ENCODE measurements at places on chromosomes 6 and 20. TPM values are rescaled to one million over a fixed set of nuclear protein-coding genes. Genes with fewer than 3 reads are reported as not detected.

GRCh38 chr6:18099511-18099910 is 23.0 kb downstream of the NHLRC1 start:
- DNase-seq, result no peak
- no peaks in the 10 kb centered on the region for H3K27me3 ChIP-seq
- no peaks in the 10 kb centered on the region for H3K4me1 ChIP-seq
- H3K27ac ChIP-seq, result no peak overlapping the region
- H3K36me3 ChIP-seq, result no peaks in the 10 kb centered on the region

SUMO4 gene
- total RNA-seq, result 0.58 TPM

GRCh38 chr20:59518881-59519706 is 85.2 kb upstream of the PHACTR3 start:
- H3K27me3 ChIP-seq, result peaks cover 10% of the 10 kb centered on the region
- H3K4me3 ChIP-seq, result no peak overlapping the region
- no peak overlapping the region for H3K27ac ChIP-seq
- no peaks in the 10 kb centered on the region for H3K4me1 ChIP-seq
- H3K36me3 ChIP-seq, result no peaks in the 10 kb centered on the region
- DNase-seq, result peak; percentile 70

- DNase-seq, result peak; percentile 55
- H3K27ac ChIP-seq, result no peak overlapping the region
- H3K36me3 ChIP-seq, result no peaks in the 10 kb centered on the region
- H3K4me3 ChIP-seq, result no peak overlapping the region
These were observed 544.7 kb downstream of the CDH26 start for GRCh38 chr20:60502881-60503280.

SLA2 gene
- total RNA-seq, result 0.42 TPM

DNA sequence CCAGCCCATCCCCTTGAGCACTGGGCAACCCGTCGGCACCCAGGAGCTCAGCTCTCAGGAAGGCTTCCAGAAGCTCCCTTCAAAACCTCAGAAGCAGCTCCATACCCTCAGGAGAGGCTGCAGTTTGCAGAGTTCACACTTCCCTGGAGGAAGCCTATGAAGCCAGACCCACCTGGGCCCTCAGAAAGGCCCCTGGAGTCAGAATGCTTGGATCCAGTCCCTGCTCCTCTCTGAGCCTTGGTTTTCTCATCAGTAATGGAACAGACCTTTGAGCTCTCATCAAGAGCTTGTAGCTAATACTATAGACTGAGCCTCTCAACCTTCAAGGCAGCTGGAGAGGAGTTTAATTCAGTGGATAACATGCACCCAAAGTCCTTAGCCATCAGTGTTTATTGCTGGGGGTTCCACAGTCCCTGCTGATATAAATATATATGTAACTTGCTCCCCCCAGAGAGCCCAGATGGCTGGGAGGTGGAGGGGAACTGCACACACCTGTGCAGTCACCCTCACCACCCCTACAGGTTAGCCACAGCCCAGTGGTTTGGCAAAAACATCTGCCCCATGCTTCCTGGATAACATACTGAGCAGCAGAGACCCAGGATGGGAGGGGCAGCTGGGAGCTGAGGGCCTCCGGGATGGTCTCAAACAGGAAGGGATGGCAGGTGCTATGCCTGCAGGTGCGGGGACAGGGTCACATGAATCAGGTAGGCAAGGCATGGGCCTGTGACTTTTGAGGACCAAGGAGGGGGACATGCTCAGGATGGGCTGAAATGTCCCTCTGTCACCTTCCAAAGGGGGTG is 120.1 kb downstream of the SNX5 start:
- no peak for DNase-seq
- peaks cover 12% of the 10 kb centered on the region for H3K4me1 ChIP-seq
- H3K27ac ChIP-seq, result peak overlapping the region; percentile 39
- H3K27me3 ChIP-seq, result no peaks in the 10 kb centered on the region
- H3K4me3 ChIP-seq, result no peak overlapping the region
- H3K36me3 ChIP-seq, result no peaks in the 10 kb centered on the region

TSPO2 gene
- not detected for total RNA-seq

Data from esophagus muscularis mucosa (tissue), 4 donors.